Smooth muscle cell of the brain vasculature (primary cell): ENCODE measurements at places on chromosomes 16 and 17.
A peak's percentile ranks its signal among the peaks of the same experiment; 100 is the strongest.

DNA sequence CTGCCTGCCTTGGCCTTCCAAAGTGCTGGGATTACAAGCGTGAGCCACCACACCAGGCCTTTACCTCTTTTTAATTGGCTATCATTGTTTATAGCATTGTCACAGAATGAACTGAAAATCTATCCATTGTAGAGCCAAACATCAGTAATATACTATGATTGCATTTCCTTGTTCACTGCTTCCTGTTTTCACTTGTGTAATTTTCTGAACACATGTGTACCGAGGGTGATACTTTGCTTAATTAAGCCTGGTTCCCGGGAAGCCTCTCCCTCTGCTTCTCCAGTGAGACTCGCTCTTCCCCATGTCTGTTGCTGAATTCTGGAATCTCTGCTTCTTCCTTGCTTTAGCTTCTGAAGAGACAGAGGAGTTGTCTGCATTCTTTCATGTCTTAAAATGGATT is 33.1 kb downstream of the POLR3E start:
- DNase-seq, result no peak

GRCh38 chr17:59764292-59764741 is 56.9 kb downstream of the VMP1 start:
- no peak for DNase-seq

DNA sequence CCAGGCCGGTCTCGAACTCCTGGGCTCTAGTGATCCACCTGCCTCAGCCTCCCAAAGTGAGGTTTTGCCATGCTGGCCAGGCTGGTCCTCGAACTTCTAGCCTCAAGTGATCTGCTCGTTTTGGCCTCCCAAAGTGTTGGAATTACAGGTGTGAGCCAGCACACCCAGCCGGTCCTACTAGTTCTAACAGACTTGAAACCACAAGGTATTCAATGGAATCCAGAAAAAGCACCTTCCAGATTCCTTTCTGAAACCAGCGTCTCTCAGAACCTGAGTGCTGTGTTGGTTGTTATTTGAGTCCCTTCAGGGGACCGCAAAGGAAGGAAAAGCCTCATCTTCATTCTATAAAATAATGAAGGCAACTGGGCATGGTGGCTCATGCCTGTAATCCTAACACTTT is 4.1 kb downstream of the KRABD2 start:
- no peak for DNase-seq

DNA sequence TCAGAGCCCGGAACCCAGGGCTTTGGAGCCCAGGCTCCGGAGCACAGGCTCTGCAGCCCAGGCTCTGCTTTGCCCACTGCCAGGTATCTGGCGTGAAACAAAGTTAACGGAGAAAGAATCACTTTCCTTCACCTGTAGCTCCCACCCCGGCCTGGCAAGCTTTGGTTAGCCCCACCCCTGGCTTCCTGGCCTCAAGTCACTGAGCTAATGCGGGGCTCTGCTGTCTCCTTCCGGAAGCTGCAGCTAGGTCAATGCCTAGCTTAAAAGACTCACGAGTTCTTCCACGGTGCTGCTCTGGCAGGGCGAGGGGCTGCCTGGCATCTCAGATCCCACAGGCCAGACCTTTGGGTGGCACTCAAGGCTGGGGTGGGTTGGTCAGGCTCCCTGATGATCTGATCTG is 21.1 kb upstream of the SPPL2C start:
- DNase-seq, result no peak

DNA sequence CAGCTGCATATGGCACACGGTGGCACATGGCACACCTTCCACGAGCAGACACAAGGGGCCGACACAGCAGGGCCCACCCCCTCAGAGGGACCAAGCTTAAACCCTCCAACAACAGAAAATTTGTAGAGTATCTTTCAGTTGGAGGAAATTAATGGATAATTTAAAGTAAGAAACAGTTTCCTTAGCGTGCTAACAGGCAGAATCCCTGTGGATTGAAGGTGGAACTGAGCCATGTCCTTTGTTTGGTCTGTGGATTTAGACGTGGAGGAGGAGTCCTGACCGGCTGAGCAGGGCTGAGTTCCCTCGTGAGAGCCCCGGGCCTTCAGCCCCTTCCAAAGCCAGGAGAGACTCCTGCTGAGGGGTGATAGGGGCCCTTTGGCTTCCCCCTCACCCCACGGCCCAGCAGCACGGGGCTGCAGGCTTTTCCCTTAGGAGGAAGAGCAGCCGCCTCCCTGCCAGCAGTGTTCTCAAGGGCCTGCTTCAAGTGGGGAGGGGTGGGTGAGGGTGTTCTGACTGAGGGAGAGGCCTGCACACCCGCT is 1.4 kb upstream of the CYB561 start:
- no peak for DNase-seq

- DNase-seq, result no peak
Measured at GRCh38 chr16:59748531-59748930, 1014.4 kb upstream of the GOT2 start.

- no peak for DNase-seq
Measured at GRCh38 chr17:69578385-69578936, 164.0 kb downstream of the MAP2K6 start.

- DNase-seq, result no peak
Measured at GRCh38 chr16:87000001-87000400, 317.2 kb downstream of the C16orf95 start.

GRCh38 chr17:1186923-1187771 is 7.4 kb upstream of the ABR start:
- DNase-seq, result no peak

DNA sequence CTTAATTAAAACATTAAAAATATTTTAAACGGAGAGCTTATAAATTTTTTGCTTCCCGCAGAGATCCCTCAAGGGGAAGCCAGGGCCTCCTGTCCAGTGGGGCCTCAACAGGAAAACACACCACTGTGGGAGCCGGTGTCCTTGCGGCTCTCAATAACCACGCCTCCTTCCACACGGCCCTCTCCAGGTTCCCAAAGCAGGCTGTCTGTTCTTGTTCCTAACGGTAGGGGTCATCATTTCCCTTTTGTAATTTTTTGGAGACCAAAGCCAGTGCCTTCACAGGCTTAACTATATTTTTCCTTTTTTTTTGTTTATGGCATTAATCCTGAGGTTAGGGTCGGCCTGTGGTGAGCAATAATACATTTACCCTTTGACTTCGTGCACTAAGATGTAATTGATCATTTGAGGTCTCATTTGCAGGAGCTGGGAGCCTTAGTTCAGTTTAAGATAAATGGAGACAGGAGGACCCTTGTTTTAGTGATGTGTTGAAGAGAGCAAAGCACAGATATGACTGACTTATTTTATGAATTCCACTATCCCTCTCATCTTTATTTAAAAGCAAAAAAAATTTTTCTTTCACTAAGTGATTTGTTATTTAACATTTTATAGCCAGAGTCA is 77.5 kb upstream of the N4BP1 start:
- DNase-seq, result peak; percentile 33

DNA sequence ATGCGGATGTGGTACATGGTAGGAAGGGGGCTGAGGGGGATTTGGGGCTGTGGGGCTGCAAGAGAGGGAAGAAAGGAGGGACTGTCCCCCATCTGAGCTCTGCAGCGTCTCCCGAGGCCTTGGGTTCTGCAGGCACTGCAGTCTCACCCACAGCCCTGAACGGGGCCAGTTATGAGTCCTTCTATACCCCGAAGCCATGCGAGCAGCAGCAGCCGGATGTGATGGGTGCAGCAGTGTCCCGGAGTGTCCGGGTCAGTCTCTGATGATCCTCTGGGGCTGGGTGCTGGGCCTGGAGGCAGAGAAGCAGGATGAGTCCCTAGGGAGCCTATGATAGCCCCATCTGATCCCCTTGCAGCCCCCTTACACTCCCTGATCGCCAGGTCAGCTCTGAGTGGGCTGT is 41.5 kb downstream of the CPNE2 start:
- no peak for DNase-seq

DNA sequence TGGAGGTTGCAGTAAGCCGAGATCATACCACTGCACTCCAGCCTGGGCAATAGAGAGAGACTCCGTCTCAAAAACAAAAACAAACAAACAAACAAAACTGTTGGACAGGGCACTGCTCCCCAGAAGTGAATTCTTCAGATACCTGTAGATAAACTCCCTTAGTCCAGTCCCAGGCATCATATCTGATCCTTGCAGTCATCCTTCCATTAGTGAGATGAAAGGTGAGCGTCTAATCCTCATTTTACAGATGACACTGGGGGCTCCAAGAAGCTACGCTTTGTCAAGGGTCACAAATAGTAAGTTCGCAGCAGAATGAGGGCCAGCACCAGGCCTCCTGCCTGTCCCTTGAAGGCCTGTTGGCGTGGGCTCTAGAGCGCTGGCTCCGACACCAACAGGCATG is 102.0 kb downstream of the OR1D5 start:
- DNase-seq, result no peak

DNA sequence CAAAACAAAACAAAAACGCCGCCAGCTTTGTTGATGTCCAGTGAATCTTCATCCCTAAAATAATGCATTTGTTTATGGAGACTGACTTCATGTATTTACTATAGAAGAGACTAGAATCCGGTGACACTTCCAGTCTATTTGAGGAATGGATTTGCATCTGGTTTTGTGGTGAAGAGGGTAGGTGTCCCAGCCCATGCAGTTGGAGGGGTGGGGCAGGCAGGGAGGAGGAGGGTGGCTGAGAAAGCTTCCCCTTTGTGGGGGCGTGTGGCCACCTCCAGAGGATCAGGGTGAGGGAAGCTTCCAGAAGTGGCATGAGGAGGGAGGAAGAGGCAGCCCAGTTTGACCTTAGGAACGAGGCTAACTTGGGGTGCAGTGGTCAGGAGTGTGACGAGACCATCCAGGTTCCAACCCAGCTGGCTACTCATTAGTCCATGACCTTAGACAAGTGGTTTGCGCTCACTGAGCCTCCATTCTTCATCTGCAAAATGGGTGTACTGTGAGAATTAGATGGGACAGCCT is 69.5 kb downstream of the CMIP start:
- no peak for DNase-seq

- no peak for DNase-seq
Measured at GRCh38 chr17:4514206-4514605, 15.5 kb downstream of the SPNS2 start.

DNA sequence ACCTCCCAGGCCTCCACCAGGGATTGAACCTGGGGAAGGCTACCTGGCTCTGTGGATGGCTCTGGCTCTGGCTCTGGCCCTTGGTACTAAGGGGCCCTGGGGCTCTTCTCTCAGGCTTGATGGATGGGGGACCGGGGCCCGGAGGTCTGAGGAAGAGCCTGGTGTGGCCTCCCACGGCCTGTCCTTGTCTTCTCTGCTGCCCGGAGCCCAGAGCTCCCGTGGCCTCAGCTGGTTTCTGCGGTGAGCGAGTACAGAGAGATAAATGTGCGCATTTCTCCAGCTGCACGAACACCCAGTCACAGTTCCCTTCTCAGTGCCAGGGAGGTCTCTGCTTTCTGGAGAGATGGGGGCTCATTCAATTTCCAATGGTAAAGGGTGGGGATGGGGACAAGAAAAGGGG is 9.2 kb downstream of the MGAT5B start:
- no peak for DNase-seq

DNA sequence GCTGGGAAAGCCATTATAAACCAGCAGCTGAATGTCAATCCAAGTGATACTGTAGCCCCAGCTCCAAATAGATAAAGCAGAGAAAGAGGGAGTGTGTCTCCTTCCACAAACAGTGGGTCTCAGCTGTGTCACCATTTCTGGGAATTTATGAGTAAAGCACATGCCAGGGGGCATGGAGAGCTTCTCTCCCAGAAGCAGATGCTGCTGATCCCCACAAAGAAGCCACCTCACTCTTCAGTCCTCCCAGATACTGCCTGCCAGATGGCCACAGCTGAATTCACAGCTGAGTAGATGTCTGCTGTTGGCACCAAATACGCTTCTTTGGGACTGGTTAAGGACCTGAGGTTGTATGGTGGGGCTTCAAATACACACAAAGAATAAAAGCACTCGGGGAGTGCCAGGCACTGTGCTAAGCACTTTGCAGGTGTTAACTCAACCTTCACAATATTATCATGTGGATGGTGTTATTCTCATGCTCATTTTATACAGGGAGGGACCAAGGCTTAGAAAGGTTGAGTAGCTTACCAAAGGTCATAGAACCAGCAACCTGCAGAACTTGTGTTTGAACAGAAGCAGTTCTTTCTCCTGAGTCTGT is 298.3 kb downstream of the CDH11 start:
- DNase-seq, result no peak

GRCh38 chr17:21376081-21376758 is at the start of gene KCNJ12:
TSS of gene KCNJ12 (plus strand) at chr17:21376357. CDS start at chr17:21415343, 38,986 bp downstream.
- DNase-seq, result no peak

DNA sequence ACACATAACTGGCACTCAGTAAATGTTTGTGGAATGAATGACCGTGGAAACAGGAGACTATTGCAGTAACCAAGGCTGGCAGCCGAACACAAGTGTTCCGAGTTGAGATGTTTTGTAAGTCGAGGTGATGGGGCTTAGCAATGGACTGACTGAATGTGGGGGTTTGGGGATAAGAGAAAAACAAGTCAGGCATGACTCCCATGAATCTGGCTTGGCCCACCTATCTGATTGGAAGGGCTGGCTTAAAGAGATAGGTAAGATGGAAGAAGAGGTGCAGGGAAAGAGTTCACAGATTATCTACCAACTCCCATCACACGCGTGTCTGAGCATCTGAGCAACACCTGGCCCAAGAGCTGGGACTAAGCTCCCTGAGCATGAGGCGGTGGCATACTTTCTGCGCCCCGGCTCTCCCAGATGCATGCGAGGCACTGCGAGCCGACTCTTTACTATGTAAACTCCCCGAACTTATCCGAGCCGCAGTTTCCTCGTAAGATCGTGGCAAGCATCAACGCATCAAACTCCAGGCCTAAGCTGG is 539 bp downstream of the IFT20 start:
- DNase-seq, result no peak

DNA sequence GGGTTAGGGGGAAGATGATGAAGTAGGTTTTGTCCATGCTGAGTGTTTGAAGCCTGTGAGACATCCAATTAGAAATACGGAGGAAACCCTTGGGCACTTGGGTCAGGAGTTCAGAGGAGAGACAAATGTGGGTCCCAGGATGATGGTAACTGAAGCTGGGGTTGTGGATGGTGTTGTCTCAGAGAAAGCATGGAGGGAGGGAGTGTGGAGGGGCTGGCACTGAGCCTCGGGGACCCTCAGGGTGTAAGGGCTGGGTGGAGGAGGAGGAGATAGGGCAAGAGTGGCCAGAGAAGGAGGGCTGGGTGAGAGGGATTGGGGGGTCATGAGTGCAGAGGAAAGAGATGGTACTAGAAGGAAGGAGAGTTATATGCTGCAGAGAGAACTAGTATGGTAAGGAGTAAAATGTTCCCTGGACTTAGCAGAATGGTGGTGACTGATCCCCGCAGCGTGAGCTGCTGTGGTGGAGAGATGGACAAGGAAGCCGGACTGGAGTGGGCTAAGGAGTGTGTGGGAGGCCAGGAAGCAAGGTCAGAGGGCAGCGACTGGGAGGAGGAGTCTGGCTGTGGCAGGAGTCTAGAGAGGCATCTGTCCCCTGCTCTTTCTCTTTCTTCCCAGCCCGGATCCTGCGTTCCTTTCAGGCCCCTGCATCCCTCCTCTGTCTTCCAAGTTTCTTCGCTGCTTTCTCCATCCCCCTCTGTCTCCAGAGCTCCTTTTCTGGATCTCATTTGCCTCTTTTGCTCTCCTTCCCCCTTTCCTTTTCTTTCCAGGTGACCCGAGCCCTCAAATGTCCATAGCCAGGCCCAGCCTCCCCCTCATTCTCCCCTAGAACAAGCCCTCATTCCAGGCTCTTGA is 3.9 kb upstream of the COL1A1 start:
- DNase-seq, result no peak
